ENCODE measurements at places on chromosomes 6 and 20.

- peak; percentile 85 for DNase-seq
These were observed 1.6 kb downstream of the TPBG start for GRCh38 chr6:82365016-82365795.

DNA sequence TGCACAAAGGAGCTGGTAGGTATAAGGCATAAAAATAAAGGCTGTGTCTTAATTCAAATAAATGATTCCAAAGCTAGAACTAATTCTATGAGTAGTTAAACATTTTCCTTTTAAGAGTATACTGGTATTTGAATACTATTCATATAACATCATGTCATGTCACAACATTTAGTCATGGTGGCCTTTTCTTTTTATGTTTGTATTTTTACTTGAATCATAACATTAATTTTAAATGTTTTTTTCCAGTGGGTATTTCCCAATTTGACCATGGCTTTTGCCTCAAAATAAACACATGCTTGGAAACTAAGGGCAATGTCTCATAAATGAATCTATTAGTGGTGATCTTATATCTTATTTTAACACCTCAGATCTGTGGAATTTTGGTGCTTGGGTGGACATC, 177.1 kb downstream of the CD109 start:
- no peak for DNase-seq

DNA sequence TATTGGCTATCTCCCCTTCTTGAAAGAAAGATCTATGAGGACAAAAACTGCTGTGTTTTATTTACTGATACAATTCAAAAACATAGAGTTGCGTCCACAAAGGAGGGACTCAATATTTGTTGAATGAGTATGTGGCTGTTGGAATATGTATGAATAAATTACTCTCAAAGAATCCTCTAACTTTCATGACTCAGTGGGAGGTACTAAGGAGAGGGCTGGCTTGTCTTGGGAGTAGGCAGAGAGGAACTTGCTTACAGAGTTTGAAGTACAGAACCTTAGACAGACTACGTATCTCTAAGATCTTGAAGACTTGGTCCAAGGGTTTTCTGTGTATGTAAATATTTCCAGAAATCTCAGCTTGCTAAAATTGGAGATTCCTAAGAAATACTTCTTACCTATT, 504.0 kb upstream of the PTCHD4 start:
- DNase-seq = no peak

DNA sequence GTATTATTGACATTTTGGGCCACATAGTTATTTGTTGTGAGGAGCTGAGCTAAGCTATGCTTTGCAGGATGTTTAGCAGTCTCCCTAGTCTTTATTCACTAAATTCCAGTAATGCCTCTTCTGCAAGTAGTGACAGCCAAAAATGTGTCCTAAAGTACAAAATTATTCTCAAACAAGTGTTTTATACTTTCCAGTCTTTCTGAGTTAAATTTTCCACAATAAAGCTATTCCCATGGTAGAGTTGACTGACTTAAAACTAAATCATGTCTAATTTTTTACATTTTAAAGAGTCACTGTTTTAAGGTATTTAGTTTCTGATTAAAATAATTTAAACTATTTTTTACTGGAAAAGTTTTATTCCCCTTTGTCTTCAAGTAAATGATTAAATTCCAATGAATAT, 717.8 kb upstream of the HS3ST5 start:
- DNase-seq = no peak

- no peak for DNase-seq
These were observed 96.6 kb downstream of the SLC16A10 start for GRCh38 chr6:111183702-111184517.

DNA sequence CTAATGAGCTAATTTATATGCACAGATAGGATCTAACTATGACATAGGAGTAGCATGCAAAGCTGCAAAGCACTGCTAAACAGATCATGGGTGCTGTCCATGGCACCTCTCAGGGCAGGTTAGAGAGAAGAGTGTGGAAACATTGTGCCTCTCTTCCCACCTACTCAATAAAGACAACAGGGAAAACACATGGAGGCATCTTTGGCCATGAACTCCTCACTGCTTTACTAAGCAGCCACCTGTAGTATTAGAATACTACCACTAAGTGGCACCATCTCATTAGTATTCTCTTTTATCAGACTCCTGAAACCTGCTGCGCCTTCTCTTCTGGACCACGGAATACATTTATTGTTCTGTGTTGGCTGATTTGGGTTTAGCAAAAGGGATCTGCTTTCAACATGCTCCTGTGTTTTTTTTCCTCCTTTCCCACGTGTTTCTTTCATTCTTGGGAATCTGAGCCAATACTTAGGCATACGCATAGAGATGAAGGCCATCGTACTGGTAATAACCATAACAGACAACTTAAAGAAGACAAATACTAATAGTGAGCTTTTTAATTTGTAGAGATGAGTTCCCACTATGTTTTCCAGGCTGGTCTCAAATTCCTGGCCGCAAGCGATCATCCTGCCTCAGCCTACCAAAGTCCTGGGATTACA, 9.4 kb upstream of the HDDC2 start:
- DNase-seq = no peak

DNA sequence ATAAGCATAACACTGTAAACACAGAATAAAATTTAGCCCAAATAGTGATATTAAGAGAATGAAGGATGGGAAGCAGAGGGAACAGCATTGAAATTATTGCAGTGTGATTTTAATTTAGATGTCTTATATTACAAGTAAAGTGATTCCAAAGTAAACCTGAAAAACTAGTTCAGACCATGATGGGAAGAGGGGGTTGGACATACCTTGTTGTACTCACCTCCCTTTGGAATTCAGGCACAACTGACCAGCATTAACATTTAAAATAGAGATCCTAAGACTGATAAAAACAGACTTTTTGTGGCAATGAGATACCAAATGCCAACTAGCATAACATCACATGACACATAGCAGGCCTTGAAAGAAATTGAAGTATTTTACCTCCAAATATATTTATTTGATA, 262.6 kb upstream of the PRND start:
- DNase-seq = no peak

- no peak for DNase-seq
These were observed 7.8 kb downstream of the TRIB3 start for GRCh38 chr20:388034-388994.

DNA sequence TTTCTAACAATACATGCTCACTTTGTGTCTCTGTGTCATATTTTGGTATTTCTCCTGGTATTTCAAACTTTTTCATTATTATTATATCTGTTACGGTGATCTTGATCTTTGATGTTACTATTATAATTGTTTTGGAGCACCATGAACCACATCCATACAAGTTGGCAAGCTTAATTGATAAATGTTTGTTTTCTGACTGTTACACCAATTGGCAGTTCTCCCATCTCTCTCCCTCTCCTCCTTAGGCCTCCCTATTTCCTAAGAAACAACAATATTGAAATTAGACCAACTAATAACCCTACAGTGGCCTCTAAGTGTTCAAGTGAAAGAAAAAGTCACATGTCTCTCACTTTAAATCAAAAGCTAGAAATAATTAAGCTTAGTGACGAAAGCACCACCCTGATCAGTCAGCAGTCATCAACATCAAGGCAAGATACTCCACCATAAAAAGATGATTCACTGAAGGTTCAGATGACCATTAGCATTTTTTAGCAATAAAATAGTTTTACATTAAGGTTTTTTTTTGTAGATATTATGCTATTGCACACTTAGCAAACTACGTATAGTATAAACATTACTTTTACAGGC, 61.5 kb downstream of the IBTK start:
- DNase-seq = no peak

GRCh38 chr6:46653439-46654195, 842 bp downstream of the SLC25A27 start:
- no peak for DNase-seq

DNA sequence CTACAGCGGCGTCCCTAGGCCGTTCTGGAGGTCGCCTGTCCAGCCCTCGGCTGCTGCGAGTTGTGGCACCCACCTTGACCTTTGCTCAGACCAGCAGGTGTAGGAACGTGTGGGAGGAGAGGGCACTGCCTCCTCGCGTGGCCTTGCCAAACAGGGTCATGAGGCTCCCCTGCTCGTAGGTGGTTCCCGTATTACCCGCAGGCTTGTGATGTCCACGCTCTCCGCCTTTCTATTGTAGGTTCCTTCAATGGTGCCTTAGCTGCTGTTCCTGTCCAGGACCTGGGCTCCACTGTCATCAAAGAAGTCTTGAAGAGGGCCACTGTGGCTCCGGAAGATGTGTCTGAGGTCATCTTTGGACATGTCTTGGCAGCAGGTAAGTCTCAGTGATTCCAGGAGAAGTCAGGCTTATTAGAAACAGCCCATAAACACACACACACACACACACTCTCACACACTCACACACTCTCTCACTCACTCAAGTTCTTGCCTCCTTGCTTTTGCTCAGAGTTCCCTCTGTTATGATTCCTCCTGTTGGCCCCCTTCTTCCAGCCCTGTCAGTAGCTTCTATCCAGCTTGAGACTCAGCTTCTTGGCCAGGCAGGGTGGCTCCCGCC, 942 bp downstream of the ACAT2 start:
- no peak for DNase-seq

DNA sequence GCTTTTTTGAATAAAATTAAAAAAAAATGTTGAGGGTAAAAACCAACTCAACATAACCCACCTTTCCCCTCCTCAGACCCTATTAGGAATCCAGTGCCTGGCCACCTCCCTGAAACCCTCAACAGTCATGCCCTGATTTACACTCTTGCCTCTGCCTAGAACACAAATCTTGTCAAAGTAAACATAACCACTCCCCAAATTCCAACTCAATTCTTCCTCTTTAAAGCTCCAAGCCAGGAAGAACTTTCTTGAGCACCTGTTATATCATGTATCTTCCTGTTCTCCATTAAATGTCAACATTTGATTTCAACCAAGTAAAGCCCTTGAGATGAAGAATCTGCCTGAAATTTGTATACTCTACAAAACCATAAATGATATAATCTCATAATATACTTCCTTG, 198.0 kb upstream of the SHLD1 start:
- no peak for DNase-seq

DNA sequence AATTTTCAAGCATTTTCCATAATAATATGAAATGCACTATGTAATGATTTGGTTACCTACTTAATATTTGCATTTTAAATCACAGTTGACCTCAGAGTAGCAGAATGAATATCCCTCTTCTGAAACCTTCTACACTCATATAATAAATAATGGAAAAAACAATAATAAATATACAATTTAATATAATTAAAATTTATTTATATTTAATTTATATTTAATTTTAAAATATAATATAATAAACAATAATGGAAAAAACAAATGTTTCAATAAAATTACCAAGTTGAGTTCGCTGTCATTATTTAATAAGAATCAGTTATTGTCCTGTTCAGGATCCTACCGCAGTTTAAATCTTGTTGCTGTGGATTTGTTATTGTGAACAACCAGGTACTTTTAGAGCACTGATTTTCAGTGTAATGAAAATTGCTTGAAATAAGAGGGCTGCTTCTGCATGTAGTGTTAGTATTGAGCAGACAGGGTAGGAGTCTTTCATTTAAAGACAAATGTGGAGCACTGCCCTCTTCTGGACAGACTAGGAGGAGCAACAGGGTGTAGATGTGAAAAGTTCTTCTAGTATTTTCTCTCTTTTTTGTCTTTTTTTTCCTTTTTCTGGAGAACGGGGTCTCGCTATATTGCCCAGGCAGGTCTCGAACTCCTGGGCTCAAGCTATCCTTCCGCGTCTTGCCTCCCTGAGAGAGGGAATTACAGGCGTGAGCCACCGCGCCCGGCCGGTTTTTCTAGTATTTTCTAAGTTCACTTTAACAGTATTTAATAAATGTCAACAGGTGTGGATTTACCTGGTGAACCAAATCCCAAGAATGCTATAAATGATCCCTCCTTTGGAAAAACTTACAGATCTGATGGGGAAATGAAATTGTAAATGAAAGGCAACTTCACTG, 13.6 kb downstream of the TRAPPC3L start:
- no peak for DNase-seq

- DNase-seq = no peak
These were observed 107.6 kb upstream of the TRAF3IP2 start for GRCh38 chr6:111713236-111713635.

Data from osteocyte (in vitro differentiated cells).